ENCODE measurements at places on chromosomes 5 and 9. TPM values are rescaled to one million over a fixed set of nuclear protein-coding genes. Genes with fewer than 3 reads are reported as not detected.

- DNase-seq: no peak
Observed at GRCh38 chr5:107464876-107465275, 205.9 kb downstream of the EFNA5 start.

- no peak for DNase-seq
Observed at GRCh38 chr5:167336161-167336560, 955.3 kb upstream of the WWC1 start.

- DNase-seq: no peak
Observed at GRCh38 chr9:102428305-102428704, 566.8 kb upstream of the CYLC2 start.

GRCh38 chr9:108783731-108784495, 71.9 kb downstream of the ACTL7B start:
- no peak for DNase-seq

GRCh38 chr5:156755421-156756087, 94.5 kb upstream of the PPP1R2B start:
- DNase-seq: no peak

DNA sequence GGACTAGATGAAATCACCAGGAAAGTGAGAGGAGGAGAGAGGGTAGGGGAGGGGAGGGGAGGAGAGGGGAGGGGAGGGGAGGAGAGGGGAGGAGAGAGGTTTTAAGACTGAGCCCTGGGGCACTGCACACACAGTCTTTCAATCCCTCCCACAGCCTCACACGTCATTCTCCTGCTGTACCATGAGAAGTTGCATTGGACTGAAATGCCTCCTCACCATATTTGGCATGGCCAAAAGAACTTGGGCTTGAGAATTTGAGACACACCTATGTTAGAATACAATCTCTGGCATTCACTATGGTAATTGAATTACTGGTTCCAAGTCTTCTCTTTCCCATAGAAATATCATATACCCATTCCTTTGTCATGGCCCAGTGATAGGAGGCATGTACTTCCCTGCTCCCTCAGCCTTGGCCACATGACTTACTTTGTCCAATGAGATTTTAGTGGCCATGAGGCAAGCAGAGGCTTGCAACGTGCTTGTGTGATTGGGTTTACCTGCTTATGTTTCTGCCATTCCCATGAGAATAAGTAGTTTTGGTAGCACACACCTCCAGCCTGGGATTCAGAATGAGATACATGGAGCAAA, 133.3 kb upstream of the SMARCA2 start:
- no peak for DNase-seq

DNA sequence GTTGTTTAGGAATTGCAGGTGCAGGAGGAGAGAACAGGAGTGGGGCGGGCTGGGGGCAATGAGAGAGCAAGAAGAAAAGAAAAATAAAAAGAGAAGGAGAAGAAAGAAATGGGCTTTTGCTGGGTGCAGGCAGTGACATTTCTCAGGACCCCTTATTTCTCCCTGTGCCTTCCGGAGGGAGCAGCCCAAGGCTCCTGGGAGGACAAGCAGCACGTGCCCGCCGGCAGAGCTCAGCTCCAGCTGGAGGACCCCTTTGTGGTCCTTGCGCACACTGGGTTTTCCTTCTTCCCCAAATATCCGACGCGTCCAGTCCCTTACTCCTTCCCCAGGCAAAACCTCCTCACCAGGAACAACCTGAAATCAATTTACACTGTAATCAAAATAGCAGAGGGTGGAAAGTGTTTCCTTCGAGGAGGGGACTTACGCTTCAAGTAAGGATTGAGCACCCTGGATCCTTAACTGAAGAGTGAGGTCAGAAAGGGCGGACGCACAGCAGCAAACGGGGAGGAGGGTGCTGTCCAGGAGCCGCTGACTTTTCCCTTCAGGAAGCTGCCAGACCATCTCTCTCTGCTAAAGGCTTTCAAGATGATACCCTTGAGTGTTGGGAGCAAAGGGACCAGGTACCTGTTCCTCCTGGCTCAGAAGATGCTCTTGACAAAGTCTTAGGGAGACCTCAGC, 2.1 kb downstream of the BTNL9 start:
- no peak for DNase-seq

- no peak for DNase-seq
Observed at GRCh38 chr5:143085319-143085917, 315.2 kb downstream of the ARHGAP26 start.

GRCh38 chr5:131997727-131998117, 13.7 kb downstream of the ACSL6 start:
- DNase-seq: no peak

- no peak for DNase-seq
Observed at GRCh38 chr5:112784726-112785125, 47.0 kb downstream of the APC start.

DNA sequence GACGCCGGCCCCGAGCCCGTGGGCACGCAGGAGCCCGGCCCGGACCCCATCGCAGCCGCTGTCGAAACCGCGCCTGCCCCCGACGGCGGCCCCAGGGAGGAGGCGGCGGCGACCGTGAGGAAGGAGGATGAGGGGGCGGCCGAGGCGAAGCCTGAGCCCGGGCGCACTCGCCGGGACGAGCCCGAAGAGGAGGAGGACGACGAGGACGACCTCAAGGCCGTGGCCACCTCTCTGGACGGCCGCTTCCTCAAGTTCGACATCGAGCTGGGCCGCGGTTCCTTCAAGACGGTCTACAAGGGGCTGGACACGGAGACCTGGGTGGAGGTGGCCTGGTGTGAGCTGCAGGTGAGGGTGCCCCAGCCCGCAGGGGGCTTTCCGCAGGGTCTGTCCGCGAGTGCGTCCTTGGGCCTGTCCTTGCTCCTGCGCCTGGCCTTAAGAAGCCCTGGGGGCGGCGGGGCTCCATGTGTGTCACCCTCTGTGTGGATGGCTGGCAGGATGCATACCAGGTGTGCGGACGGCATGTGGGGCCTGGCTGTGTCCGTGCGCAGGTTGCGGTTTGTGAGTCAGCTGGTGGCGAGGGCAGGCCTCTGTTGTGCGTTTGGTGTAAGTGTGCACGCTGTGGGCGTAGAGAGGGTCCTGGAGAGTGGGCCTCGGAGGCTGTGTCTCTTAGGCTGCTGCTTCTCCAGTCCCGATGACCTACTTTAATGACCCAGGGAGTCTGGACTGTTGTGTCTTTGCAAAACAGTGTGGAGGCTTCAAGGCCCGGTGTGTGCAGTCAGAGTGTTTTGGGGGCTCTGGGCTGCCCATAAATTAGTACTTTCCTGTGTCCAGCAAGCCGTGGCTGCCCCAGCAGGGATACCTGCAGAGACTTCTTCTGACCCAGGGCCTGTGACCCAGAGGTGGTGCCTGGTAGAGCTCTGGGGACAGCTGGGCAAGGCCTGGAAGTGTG, 1.6 kb downstream of the WNK2 start:
- DNase-seq: no peak

DNA sequence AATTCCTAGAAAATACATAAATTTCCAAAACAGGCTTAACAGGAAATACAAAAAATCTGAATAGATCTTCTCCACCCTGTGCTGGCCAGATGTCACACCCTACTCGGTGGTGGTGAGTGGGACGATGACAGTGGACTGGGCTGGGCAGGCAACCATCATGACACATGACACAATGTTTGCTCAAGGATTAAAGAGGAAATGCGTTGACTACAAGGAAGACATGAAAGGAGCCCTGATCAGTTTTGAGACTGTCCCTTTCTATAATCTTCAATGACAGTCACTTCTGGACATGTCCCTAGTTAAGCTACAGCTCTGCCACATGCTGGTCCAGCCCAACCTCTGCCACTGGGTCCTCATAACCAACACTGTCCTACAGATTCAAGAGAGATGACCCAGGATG, 99.8 kb downstream of the ZDHHC21 start:
- no peak for DNase-seq

DNA sequence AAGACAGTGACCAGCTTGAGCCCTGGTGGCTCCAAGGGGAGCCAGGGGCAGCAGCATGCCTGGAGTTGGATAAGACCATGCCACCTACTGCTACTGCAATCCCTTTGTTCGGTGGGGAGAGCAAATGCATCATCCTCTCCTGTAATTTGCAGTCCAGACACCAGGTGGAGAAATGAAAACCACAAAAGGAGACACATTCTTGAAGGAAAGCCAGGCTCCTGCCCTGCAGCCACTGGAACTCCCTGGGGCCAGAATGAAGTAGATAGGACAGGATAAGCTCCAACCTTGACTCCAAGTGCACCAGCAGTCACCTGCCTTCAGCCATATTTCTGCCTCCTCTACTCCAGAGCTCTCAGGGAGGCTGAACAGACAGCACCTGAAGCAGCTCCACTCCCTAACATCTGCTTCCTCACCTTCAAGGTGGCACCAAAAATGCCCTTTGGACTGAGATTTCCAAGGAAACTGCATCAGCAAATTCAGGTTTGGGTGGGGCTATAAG, 65.1 kb upstream of the IQGAP2 start:
- DNase-seq: no peak

DNA sequence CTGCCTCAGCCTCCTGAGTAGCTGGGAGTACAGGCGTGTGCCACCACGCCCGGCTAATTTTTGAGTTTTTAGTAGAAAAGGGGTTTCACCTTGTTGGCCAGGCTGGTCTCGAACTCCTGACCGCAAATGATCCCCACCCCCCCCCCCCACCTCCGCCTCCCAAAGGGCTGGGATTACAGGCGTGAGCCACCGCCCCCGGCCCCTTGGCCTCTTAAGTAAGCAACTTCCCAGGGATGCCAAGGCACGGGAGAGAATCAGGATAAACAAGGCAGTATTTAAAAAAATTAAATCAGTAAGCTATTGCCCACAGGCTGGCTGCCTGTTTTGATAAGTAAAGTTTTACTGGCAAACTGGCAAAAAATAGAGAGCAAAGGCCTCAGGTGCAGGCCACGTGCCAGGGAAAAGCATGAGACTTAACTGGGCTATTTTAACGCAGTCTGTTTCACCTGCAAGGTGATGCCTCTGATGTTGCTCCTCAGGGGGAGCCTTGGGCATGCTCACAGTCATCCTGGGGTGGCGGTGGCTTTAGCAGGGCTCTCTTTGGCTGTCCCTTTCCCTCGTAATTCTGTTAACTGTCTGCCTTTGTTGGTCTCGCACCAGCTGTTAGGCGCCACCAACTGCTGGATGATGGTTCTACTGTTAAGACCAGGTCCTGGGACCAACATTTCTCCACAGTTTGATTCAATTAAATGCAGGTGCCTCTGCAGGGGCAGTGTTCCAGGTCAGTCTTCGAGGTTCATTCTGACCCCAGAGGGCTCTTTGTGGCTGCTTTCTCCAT, 19.4 kb upstream of the RNF130 start:
- DNase-seq: peak; percentile 62

DNA sequence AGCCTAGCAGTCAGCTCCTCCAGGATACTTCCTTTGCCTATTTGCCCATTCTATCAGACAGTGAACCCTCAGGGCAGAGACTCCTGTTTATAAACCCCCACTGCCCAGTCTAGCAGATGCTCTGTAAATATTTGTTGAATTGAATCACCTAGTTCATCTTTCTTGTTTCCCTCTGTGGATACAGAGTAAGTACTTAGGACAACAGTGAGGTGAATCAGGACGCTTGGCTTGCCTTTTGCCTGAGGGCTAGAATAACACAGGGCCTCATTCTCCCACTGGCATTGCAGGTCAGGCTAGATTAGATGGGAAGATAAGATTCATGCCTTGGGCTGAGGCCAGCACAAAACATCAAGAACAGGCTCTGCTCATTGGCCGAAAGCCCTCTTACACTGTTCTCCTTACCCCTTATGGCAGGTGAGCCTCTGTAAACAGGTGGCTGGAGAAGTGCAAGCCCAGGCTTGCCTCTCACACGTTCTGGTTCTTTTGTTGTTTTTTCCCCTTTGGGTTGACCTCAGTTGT, 22.2 kb downstream of the TNFSF8 start:
- DNase-seq: no peak

DNA sequence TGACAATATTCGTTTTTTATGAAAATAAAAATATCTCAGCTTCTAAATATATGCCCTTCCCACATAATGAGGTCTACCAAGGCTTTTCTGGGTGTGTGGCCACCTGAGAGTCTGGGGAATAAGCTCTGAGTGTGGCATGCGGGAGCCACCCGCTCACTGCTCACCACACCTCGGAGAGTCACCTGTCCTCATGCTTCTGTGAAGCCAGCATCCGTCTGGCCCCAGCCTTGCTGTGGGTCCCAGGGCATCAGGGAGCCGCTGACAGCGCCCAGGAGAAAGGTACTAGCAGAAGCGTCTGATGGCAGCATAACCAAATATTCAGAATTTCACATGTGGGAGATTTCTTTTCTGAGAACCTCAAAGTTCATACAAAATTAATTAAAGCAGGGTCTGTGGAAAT, 133.2 kb upstream of the IRX4 start:
- no peak for DNase-seq

GRCh38 chr9:128937310-128938165, 9.9 kb downstream of the DOLK start:
- no peak for DNase-seq

GRCh38 chr5:40452874-40453624, 226.7 kb upstream of the PTGER4 start:
- DNase-seq: no peak

DNA sequence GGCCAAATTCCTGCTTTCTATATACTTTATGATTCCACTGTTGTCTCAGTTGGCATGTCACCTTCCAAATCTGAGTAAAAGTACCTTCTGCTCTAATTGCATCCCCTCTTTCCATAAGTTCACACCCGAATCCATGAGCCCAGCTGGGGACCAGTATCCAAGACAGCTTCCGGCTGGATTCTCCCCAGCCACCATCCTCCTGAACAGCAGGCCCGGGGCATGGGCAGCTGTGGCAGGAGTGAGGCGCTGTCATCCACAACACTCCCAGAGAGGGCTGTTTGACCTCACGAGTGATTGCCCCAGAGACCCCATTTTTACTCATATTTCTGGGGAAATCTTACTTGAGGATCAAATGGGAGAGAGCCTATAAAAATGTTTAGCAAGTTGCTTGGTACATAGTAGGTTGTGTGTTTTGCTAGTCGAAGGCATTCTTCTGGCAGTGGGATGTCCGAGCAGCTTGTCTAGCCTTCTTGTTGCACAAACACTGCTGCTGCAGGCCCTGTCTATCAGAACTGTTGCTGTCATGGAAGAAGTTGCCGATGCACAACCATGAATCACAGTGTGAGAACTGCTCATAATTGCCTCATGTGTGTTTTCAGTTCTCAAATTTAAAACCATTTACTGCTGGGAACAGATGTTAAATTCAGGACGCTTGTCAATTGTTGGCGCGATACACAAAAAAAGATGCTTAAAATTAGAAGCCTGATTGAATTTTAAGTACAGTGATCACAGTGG, 93.8 kb downstream of the HSPA4 start:
- DNase-seq: no peak

- no peak for DNase-seq
Observed at GRCh38 chr5:179344431-179345182, 654 bp downstream of the ADAMTS2 start.

GRCh38 chr9:125785248-125785751, 38.1 kb downstream of the PBX3 start:
- DNase-seq: no peak

GRCh38 chr9:134324359-134325095, 1.7 kb upstream of the RXRA start:
- DNase-seq: peak; percentile 69

SPINK7 gene
- total RNA-seq: not detected

OR1J2 gene
- not detected for total RNA-seq

TMC1 gene
- 0.36 TPM for total RNA-seq

ARHGEF39 gene
- total RNA-seq: not detected

SUSD3 gene
- total RNA-seq: 6.6 TPM

SLC34A1 gene
- total RNA-seq: not detected

CDH6 gene
- 24.5 TPM for total RNA-seq

KLF4 gene
- total RNA-seq: 63.8 TPM

NUP155 gene
- 23.1 TPM for total RNA-seq
